Bronchus fibroblast of lung (primary cell): ENCODE measurements at places on chromosomes 7 and 10. TPM values are rescaled to one million over a fixed set of nuclear protein-coding genes. Genes with fewer than 3 reads are reported as not detected.

ALKBH4 gene
- total RNA-seq, result 14.3 and 18.2 TPM in 2 replicates

ANXA8 gene
- 0.30 TPM in 1 of 2 replicates, not detected in the other for total RNA-seq

PNLIPRP3 gene
- not detected in 2 replicates for total RNA-seq

ZNF22 gene
- 16.9 and 19.0 TPM in 2 replicates for total RNA-seq

MALRD1 gene
- 0.17 and 0.30 TPM in 2 replicates for total RNA-seq

NANOS1 gene
- 0.17 and 0.59 TPM in 2 replicates for total RNA-seq

ZNF800 gene
- total RNA-seq, result 8.5 and 9.4 TPM in 2 replicates

FRAT1 gene
- 1.0 and 1.6 TPM in 2 replicates for total RNA-seq
